ENCODE measurements at places on chromosomes 6 and 20.

DNA sequence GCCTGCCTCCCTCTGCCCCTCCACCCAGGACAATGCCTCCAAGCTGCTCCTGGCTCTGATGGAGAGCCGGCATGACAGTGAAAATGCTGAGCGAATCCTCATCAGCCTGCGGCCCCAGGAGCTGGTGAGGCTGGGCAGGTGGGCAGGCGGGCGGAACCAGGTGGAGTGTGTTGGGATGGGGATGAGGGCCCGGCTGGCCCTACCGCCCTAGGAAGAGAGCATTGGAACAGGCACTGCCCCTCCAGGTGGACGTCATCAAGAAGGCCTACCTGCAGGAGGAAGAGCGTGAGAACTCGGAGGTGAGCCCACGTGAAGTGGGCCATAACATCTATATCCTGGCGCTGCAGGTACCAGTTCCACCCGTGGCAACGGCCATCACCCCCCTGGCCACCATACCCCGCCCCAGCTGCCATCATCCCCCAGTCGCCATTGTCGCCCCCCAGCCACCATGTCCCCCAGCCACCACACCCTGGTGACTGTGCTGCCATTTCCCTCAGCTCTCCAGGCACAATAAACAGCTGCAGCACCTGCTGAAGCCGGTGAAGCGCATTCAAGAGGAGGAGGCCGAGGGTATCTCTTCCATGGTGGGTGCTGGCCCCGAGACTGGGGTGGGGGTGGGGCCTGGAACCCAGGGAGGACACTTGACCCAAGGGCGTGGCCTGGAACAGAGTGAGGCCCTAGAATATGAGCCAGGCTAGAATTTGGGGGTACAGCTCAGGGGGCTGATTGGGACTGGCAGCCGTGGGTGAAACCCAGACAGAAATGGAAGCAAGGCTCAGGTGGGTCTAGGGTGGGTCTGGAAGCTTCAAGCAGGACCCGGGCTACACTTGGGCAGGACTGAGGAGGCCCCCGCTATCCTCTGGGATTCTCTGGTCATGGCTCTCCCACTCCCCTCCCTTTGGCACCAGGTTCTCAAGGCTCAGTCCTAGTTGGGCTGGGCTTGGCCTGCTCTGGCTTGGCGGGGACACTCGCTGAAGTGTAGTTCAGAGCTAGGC lies 24.2 kb downstream of the UQCC2 start:
- no peak for DNase-seq

DNA sequence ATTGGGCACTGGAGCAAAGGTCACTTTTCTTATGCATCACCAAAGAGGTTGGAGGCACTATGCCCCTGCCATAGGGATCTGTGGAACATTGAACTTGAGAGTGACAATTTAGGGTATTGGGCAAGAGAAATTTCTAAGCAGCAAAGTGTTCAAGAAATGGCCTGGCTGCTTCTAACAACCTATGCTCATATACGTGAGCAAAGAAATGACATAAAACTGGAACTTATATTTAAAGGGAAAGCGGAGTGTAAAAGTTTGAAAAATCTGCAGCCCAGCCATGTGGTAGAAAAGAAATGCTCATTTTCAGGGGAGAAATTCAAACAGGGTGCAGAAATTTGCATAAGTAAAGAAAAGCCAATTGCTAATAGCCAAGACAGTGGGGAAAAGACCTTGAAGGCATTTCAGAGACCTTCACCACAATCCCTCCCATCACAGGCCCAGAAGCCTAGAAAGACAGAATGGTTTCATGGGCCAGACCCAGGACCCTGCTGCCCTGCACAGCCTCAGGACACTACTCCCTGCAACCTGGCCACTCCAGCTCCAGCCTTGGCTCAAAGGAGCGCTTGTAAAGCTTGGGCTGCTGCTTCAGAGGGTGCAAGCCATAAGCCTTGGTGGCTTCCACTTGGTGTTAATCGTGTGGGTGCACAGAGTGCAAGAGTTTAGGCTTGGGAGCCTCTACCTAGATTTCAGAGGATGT lies 24.4 kb downstream of the NCR2 start:
- no peak for DNase-seq

GRCh38 chr6:44193307-44193910 lies 23.3 kb upstream of the MYMX start:
- DNase-seq = no peak

DNA sequence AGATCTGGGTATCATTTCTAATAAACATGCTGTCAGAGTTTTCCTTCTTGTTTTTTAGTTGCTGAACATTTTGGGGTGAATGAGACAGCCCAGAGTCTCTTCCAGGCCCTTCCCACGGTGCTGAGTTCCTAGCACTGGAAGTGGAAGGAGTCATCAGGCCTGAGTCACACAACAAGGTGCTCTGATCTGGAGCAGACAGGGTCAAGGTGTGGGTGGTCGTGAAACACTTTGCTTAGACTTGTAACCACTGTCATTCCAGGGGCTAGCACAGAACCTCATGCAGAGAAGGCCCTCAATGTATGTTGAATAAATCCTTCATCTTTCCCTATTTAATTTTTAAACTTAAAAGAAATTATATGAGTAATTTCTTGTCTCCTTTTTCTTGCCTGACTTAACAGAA lies 60.6 kb downstream of the TXLNB start:
- no peak for DNase-seq

DNA sequence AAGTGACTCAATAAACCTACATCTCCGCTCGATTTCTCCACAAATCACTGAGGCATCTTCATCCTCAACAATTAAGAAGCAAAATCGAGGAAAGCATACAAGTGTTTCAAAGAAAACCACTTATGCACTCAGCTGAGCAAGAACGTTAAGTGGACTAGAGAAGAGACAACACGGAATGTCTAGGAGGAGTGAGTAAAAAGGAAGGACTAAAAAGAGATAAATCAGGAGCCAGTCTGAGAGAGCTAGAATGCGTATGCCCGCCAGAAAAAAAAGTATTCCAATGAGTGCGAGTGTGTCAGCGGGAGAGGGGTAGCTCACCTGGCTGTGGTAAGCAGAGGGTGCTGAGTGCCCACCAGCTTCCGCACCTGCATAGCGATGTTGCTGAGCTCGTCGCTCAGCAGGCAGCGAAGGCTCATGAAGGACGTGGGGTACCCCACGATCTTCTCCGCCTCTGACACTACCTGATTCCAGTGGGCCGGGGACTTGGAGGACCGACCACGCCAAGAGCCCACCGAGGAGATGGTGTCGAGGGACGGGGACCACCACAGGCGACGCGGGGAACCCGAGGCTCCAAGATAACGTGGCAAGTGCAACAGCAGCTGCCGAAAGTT lies 587 bp downstream of the PDSS2 start:
- peak; percentile 8 for DNase-seq

DNA sequence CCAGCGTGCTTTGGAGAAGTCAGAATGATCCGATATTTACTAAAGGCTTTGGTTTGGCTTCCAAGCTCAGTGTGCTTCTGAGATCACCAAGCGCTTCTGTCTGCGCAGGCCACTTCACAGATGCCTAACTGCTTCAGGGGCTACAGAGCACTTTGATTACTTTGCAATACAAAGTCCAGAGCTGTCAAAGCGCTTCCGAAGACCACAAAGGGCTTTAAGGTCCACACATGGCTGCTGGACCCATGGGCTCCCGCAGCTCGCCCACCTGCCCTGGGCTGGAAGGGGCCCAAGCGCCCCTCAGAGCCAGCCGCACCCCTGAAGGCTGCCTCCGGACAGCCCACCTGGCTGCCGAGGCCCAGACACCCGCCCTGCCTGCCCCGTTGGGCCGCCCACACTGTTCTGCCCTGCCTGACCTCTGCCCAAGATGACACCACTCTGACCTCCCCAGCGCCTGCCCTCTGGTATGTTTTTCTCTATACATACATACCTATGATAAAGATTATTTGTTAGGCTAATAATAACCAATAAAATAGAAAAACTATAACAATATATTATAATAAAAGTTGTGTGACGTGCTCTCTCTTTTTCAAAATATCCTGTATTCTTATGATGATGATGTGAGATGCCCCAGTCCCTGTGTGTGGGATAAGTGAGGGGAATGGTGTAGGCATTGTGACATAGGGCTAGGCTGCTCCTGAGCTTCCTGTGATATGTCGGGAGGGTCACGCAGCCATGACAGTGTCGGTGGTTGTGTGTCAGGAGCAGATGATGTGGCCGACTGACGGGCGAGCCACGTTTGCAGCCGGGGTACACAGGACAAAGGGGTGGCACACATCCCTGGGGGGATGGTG lies 22.6 kb downstream of the DYNLT1 start:
- DNase-seq = no peak

- no peak for DNase-seq
Measured at GRCh38 chr20:9555781-9556180, 41.4 kb downstream of the LAMP5 start.

DNA sequence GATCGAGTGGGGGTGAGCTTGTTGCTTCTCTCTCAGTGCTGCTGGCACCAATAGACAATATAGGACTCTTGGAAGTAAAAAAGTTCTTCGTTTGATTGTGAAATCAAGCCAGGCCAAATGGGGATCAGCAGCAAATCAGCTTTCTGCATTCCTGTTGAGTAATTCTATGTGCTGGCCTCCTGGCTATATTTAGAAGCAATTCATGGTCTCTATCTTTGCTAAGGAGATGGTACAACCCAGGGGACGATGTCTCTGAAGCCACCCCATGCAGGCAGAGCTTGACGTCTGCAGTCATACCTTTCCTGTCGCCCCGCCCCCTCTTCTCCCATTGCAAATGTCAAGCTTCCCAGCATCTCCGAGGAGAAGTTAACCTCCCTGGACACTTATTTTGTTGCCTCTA lies 199.1 kb downstream of the SCP2D1 start:
- peak; percentile 61 for DNase-seq

DNA sequence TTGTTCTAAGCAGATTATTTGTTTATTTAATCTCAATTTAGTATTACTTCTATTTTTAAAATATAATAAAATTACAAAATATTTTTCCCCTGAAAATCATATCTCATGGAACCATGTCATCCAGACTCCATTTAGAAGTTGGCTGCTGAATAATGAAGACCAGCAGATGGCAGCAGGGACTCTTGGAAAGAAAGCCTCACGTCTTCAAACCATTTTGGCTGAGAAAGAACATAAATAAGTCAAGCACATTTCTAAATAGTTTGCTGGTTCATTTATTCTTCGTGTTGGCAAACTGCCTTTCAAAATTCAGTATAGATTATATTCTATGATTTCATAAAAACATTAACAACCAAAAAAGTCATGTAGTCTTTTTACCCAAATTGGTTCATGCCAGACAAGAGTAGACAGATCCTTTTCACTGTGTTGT lies 71.7 kb downstream of the RCAN2 start:
- DNase-seq = peak; percentile 79

DNA sequence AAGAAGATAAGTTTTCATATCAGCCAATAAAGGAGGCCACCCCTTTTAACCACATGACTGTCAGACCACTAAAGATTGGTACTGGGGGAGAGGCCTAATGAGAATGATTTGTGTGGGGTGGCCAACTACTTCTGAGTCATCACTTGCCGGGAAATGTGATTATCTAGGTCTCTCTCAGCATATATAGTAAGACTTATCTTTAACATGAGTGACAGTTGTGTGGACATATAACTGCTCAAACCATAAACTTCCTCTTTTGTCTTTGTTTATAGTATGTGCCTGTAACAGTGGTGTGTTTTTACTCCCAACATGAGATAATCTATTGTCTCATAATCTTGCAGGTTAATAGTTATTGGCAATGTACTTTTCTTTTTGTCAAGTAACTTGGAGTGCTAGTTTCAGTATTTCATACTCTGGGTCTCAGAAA lies 312.4 kb downstream of the CDKAL1 start:
- no peak for DNase-seq

GRCh38 chr20:25013478-25014380 lies 21.2 kb upstream of the APMAP start:
- DNase-seq = no peak

DNA sequence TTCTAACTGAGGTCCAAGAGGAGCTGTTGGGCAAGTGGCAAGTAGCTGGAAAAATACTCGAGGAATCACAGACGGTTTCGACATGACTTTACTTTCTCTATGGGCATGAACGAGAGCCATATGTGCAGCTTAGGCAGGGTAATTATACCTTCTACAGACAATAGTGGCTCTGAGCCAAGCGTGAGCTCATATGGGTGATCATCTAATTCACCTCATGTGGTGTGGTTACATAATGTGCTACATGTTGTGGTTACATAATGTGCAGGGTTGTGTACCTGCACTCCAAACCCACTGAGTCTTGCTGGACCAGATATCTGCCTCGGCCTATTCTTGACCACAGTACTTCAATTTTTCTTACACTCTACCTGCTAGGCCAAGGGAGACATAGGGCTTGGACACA lies 771.7 kb upstream of the EYS start:
- no peak for DNase-seq

DNA sequence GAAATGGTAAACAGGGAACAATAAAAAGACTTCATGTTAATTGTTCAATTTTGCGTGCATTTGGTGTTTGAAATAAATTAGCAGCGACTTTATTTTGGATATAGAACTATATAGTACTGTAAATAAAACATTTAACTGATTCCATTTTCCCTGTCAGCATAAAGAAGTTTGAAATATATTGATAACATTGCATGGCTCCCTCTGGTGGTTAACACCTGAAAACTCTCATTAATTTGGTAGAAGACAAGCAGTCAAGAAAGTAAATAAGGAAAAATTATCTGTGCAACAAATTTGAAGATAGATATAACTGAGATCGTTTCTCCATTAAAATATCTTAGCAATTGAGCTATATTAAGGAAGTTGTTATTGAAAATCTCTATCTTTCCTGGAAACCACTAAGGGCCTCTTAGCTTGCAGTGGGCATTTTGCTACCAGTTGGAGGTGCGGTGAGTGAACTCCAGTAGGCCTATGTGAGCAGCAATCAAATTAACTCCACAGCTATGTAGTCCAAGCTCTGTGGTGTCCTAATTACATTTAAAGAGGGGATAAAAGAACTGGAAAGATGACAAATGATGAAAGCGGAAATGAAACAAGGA lies 435.7 kb upstream of the FKBP1C start:
- DNase-seq = peak; percentile 2
